ENCODE measurements at places on chromosomes 6 and 20.

DNA sequence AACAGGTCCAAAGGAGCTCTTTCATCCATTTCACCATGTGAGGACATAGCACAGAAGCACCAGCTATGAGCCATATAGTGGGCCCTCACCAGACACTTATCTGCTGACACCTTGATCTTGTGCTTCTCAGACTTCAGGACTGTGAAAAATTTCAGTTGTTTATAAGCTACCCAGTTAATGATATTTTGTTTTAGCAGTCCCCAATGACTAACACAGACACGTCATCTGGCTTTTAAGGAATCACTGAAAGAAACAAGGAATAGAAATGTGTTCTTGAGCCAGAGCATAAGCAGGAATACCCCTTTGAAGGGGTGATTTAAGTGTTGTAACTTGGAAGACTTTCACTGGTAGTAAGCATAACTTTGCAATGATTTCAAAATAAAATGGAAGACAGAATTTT, 214.7 kb upstream of the PTCHD4 start:
- no peak for DNase-seq

- DNase-seq = no peak
Measured at GRCh38 chr6:3757241-3757641, 5.7 kb upstream of the PXDC1 start.

- peak; percentile 61 for DNase-seq
Measured at GRCh38 chr6:41591859-41592502, 45.8 kb downstream of the FOXP4 start.

- DNase-seq = no peak
Measured at GRCh38 chr20:31857861-31858759, 12.2 kb downstream of the DUSP15 start.

GRCh38 chr20:57682184-57683101, 27.4 kb downstream of the PMEPA1 start:
- DNase-seq = no peak

- no peak for DNase-seq
Measured at GRCh38 chr6:63530182-63530581, 42.1 kb upstream of the LOC128125822 start.

GRCh38 chr6:106213660-106214289, 111.8 kb downstream of the ATG5 start:
- no peak for DNase-seq

- no peak for DNase-seq
Measured at GRCh38 chr20:24773751-24774201, 175.3 kb upstream of the CST7 start.

GRCh38 chr6:89199579-89199978, 17.6 kb downstream of the GABRR1 start:
- no peak for DNase-seq

- no peak for DNase-seq
Measured at GRCh38 chr6:124723671-124724070, 238.6 kb upstream of the RNF217 start.

DNA sequence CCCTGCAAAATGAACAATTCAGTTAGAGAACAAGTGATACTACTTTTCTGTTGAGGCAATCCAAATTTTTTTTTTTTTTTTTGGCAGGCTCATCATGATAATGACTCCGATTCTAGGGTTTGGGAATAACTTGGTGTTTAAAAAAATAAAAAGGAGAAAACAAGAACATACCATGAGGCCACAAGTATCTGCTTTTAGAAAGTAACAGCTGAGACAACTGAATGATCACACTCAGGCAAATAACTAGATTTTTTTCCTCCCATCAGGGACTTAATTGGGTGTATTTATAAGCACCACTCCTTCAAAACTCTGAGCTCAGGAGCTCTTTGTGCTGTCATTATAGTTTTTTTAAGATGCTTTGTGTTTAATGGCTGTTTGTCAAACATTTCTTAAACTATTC, 29.6 kb downstream of the PAK5 start:
- no peak for DNase-seq

DNA sequence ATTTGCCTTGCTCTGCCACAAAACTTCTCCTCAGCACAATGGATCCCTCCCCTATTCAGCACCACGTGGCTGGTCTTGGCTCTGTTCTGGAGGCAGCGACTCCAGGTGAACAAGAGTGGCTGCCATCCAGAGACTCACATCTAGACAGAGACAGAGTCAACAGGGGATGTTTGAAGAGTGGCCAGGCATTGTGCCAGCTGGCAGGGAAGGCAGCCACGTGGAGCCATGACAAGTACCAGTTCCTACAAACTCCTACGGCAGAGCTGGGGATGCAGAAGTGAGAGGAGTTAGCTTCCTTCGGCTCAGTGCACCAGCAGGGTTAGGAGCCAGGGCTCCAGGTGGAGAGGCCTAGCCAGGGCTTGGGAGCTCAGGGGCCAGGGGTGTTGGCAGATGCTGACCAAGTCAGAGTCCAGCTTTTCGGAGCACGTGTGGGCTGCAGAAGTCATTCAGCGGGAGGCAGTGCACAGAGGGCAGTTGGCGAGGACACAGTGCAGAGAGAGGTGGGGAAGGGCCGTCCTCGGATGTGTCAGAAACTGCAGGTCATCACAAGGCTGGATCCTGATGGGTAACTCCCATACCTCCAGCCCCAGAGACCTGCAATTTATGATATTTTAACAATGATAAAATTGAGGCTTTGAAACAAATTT, 171.7 kb upstream of the PDE10A start:
- no peak for DNase-seq

DNA sequence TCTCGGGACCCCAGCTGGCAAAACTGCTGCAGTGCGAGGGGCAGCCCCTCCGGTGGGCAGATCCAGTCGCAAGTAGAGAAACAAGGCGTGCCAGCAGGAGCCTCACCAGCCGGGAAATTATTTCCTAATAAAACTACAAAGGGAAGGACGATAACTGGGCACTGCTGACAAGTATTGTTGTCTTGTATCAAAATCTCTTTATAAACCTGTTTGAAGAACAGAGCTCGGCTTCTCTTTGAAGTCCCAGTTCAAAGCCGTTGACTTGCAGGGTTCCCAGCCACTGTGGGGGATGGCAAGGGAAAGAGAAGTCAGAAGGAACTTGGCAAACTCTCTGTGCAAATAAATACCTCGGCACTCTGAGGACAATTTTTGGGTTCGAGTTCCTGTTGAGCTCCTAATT, 504.5 kb downstream of the CD83 start:
- no peak for DNase-seq

DNA sequence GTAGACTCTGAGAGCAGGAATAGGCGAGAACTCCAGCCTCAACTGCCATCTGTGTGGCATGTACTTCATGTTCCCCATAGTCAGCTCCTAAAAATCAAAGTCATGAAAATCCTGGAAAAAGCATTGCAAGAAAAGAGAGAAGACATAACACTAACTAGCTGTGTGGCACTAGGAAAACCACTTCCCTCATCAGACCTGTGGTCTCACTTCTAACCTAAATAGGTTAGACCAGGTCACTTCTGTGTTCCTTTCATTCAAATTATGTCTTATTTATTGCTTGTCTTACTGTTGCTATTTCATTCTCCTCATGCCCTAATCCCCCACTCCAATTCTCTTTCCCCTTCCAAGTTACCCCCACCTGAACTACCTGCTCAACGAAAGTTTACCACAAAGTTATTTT, 70.2 kb downstream of the TNFRSF21 start:
- DNase-seq = no peak

DNA sequence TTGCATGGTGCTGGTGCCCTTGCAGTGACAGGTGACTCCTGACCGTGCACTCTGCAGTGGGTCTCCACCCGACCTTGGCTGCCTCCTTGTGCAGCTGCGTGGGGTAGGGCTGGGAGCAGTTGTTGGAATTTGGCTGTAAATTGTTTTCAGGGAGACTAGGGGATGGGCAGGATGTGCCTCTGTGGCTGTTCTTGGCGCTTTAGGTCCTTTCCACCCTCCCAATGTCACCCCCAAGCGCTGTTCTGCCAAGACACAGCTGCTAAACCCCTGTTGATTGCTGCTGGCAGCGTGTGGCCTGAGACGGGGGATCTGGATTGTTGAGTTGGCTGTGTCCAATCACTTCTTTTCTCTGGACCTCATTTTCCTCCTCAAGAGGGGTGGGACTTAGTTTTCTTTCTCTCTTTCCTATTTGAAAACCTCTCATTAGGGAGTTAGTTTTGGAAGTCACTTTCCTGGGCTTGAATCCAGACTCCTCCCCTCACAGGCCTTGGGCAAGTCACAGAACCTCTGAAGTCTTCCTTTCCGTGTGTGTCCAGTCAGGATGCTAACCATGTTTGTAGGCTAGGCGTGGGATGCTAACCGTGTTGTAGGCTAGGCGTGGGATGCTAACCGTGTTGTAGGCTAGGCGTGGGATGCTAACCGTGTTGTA, 8.5 kb downstream of the IGF2R start:
- DNase-seq = no peak

DNA sequence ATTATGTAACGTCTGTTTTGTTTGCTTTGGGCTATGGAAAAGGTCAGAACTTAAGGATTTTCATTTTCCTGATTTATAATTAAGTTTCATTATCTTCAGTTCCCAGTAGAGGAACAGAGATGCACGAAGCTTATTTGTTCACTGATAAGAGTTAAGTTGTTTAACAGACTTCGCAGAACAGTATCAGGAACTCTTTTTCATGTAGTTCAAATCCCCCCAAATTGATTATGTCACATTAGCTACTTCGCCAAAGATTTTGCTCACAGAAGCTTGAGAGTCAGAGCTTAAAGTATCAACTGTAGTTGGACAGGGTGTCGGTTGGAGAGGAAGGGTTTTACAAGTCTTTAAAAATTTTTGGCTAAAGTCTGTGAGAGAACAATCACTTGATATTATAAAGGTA, 43.4 kb downstream of the ZHX3 start:
- no peak for DNase-seq

DNA sequence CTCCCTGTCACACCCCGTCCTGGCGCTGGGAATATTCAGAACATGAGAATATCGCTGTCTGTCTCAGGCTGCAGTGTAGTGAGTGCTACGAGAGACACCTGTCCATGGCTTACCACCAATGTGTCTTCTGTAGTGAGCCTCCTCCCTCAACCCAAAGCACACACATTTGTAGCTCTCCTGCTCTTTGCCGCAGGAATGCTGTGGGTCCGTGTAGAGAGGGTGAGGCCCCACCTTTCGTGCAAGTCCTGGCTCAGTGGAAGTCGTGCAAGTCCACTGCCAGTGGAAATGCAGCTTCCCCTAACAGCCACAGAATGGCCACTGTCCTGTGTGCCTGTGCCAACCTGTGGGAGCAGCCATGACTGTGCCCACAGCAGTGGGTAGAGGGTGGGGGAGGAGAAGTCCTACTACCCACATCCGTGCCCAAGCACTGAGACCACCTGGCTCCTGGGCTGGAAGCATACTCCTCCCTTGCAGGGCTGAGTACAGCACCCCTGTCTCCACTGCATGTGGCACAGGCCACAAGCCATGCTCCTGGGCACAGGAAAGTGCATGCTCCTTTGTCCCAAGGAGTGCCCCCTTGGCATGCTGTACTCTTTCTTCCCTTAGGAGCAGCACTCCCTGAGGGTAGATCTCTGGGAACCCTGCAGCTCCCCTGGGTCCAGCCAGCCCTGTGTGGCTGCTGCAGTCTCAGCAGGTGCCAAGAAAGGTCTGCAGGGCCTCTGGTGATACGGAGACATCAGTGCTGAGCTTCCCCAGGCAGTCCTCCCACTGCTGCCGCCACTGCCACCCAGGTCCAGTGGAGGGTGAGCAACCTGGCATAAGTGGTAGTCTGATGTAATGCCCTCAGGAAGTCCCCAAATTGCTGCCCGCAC, 28.0 kb downstream of the IGF2R start:
- DNase-seq = no peak

DNA sequence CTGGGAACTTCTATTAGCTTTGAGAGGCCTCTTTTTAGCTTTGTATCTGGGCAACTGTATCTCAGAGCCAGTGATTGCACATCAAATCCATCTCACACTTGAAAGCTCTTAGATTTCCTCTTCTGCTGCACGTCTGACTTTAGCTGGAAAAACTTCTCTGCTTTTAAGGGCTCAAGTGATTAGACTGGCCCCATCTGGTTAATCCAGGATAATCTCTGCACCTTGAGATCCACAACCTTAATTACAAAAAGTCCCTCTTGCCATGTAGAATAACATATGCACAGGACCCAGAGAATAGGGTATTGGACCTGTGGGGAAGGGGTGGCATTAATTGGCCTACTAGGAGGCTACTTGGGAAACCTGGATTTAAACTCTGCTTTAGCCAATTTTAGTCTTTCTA, 24.2 kb downstream of the KLHL31 start:
- DNase-seq = no peak

- no peak for DNase-seq
Measured at GRCh38 chr6:116572162-116572561, 858 bp downstream of the RWDD1 start.

- DNase-seq = no peak
Measured at GRCh38 chr20:49267327-49267726, 10.5 kb downstream of the ZNFX1 start.

DNA sequence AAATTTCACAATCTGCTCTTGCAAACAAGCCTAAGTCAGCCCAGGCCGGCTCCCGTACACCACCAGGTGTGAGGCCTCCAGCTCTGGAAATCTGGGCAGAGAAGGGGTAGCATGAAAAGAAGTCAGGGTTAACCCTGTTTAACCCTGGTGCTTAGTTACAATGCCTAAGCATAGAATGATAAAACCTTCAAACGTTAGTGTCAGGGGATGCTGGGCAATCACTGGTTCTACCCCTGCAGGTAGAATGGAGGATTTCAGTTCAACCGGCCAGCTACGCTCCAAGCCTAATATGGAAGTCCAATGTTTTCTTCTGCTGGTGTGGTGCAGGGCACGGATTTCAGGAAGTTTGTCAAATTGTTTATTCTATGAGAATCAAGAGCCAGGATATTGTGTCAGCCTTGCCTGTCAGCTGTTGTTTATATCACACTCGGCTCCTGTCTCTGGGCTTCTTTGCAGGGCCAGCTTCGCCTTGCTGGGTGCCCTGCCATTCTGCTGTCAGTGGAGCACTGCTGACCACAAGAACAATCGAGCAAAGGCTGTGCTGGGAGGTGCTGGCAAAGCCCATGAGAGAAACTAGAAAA, 20.2 kb upstream of the CD93 start:
- DNase-seq = no peak

DNA sequence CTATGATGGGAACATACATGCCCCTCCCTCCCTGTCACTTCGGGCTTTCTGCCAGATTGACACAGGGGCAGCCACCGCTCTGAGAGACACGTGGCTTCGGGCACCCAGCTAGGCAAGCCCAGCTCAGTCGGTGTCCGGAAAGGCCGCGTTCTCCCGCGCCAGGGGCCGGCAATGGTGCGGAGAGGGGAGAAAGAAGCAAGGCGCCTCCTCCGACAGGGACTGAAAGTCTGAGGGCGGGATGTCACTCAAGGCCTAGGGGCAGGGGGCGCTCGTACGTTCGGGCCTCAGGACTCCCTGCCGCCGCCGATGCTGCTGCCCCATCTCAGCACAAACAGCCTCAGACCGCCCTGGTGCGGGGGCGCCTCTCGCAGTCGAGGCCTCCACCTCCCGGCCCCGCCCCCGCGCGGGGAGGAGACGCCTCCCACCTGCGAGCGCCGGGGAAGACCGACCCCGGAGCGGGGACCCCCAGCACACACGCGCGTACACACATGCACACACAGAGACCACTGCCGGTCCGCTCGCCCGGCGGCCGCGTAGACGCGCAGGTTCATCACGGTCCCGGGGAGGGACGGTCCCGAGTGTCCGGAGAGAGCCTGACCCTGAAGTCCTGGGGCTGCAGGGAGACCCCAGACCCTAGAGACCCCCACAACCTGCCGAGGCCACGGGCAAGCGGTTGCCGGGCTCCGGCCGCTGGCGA, 1.9 kb downstream of the GRM4 start:
- DNase-seq = peak; percentile 22
